Activated CD4-positive, alpha-beta T cell treated with anti-CD3 and anti-CD28 coated beads for 36 hours (primary cell): ENCODE measurements at places on chromosomes 5 and 9.

GRCh38 chr9:68821911-68822310 lies 116.9 kb downstream of the PIP5K1B start:
- no peak for DNase-seq

DNA sequence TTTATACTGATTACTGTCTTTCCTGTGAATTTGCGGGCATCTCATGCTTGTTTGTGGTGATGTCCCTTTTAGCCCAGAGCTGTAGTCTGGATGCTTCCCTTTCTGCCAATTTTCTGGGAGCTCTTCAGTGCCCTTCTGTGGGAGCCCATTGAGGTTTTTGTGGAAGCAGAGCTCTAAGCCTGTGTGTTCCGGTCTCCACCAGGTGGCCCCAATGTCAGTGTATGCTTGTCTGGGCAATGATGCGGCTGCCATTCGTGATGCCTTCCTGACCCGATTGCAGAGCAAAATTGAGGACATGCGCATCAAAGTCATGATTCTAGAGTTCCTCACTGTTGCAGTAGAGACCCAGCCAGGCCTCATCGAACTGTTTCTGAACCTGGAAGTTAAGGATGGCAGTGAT lies 35.1 kb downstream of the SH3GLB2 start:
- no peak for DNase-seq

DNA sequence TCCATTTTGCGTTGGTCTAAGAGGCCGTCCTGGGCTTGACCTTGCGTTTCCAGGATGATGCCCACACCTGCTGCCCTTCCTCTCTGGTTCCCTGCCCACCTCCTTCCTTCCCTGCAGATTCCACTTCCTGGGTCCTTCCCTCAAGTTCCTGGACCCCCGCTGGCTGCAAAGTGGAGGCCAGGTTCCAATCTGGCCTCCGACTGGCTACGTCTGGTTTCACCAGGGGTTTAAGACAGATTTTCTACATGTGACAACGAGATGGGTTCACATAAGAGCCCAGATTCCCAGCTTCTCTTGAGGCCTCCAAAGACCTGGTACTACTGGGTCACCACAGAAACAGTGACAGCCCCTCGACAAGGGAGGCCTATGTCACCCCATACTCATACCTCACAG lies 2.1 kb downstream of the MGAT4B start:
- DNase-seq: no peak

DNA sequence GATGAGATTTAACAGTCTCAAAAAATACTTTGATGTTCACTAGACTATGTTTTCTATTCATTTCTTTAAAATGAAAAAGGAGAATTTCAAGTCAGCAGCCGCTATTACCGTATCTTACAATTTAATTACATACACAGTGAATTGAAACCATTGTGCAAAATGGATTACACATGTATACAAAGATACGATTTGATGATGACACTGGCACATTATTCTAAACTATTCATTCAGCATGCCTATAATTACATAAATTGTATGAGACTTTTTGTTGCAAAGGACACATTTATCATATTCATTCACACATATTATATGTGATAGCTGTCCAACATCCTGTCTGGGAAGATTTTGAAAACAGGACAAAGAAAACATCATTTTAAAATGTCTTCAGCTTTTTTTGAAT lies 118.3 kb upstream of the VCAN start:
- DNase-seq: no peak

DNA sequence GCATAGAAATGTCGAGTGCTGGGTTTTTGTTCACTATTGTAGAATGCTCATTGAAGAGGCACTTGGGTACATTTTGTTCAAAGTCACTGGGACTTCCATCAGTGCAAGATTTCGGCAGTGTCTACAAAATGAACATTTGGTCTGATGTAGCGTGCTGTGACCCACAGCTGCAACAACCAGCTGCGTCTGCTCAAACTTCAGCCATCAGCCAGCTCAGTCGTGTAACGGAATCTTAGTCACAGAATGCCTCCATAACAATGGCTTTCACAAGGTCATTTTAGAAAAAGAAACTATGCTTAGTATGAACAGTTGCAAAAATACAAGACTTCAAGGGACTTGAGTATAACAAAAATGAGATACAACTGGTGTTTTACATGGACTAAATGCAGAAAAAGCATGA lies 828.1 kb upstream of the GRAMD2B start:
- DNase-seq: no peak

DNA sequence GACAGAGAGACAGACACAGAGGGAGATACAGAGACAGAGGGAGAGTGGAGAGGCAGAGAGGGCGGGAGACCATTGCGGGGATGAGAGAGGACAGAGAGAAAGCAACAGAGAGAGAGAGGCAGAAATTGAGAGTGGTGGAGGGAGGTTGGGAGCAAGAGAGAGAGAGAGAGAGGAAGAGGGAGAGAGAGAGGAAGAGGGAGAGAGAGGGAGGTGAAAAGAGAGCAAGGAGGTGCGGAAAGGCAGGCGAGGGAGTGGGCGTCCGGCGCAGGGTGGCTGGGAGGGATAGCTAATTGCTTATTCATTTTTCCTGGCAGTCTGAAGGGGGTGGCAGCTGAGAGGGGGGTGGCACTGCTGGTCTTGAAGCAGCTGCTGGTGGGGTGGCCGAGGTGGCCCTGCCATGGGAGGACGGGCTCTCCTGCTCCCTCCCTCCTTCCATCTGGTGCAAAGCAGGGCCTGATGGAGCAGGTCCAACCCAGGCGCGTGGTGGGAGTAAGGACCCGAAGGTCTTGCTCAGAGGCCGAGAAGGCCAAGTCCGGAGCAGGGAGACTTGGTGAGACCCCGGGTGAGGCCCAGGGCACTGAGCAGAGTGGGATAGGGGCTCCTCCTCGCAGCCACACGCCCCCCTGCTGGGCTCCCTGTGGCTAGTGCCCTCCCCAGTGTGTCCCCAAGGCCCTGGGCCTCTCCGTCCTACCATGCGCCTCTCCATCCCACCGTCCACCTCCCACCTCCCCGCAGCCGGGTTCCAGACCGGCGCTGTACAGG lies 25.3 kb upstream of the RNU6ATAC start:
- DNase-seq: no peak

- DNase-seq: no peak
These were observed 50.5 kb downstream of the HACD4 start for GRCh38 chr9:20980832-20981455.

DNA sequence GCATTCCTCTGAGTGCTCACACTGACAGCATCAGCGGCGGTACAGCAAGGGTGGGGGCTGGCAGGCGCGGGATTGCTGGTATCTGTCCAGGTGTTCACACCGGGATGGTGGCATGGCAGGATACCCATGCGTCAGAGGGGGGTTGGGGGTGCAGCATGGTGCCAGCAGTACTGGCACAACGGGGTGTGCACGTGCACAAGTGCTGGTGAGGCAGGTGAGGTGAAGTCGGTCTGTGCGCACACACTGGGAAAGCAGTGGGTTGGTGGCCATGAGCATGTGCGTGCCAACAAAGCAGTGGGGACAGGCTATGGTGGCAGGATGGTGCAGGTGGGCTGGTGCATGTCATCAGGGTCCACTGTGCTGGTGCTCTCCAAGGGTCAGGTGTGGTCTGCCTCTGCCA lies 819.6 kb upstream of the EDIL3 start:
- no peak for DNase-seq

DNA sequence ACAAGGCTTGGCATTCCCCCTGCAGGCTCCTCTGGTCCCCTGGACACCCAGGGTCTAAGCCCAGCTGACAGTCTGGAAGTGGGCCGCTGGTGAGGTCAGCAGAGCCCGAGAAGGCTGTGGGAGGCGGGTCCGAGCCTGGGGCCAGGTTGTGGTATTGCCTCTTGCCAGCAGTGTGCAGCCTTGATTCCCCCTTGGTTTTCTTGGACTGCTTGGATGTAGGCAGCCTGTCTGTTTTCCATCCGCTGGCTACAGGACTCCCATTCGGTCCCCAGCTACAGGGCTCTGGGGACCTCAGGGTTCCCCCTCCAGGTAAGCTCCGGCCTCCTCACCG lies 1.6 kb downstream of the AIF1L start:
- no peak for DNase-seq
